A549 treated with ZK216348 at 1 μM for 4 hours (cell line): ENCODE measurements at places on chromosomes 6 and 20. TPM values are rescaled to one million over a fixed set of nuclear protein-coding genes. Genes with fewer than 3 reads are reported as not detected.

Gene F13A1
- not detected in 5 replicates for total RNA-seq

Gene TTLL9
- 0.13 TPM in 1 of 5 replicates, not detected in the others for total RNA-seq

Gene TAAR6
- total RNA-seq, result not detected in 5 replicates

Gene SIRPB2
- 0.05 TPM in 1 of 5 replicates, not detected in the others for total RNA-seq

Gene SIRPA
- 22.1 to 30.1 TPM (median 25.4 TPM) in 5 replicates for total RNA-seq

Gene SSTR4
- 0.17 to 0.35 TPM (median 0.25 TPM) in 4 of 5 replicates, not detected in the other for total RNA-seq
